ENCODE measurements at places on chromosomes 6 and 20.

- peak; percentile 58 for DNase-seq
These were observed 317.1 kb downstream of the ESR1 start for GRCh38 chr6:152124429-152125074.

DNA sequence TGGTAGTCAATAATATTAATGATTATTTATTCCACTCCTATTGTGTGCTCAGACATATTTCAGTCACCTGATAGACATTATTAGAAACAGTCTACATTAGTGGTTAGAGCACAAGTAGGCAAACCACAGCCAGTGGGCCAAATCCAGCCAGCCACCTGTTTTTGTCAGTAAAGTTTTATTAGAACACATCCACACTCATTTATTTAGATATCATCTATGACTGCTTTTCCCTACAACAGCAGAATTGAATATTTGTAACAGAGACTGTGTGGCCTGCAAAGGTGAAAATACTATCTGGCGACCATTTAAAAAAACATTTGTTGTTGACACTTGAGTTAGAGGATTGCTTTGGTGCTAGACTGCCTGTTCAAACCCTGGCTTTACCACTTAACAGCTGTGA lies 220.0 kb upstream of the ZFP64 start:
- DNase-seq: no peak

DNA sequence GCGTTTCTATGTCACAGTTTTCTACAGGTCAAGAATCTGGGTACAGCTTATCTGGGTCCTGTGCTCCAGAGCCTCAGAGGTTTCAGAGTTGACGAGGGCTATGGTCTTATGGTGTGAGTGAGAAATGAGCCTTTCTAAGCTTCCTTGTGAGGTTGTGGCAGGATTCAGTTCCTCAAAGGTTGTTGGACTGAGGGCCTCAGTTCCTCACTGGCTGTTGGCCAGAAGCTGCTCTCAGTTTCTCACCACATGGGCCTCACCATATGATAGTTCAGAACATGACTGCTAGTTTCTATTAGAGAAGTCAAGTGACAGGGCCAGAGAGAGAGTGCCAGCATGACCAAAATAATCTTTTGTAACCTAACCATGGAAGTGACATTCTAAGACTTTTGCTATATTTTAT lies 96.1 kb downstream of the NUS1 start:
- DNase-seq: no peak

DNA sequence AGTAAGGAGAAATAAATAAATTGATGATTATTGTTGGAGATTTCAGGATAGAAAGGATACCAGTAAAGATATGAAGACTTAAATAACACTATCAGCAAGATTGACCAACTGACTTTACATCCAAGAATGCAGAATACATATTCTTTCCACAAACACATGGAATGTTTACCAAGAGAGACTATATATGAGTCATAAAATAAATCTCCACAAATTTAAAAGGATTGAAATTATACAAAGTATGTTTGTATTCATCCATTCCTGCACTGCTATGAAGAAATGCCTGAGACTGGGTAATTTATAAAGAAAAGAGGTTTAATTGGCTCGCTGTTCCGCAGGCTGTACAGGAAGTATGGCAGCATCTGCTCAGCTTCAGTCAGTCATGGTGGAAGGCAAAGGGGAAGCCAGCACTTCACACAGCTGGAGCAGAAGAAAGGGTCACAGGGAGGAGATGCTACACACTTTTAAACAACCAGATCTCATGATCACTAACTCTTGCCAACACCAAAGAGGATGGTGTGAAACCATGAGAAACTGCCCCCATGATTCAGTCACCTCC lies 56.7 kb upstream of the TNFRSF21 start:
- no peak for DNase-seq

- no peak for DNase-seq
These were observed 31.4 kb upstream of the TMEM14A start for GRCh38 chr6:52639493-52639892.

- no peak for DNase-seq
These were observed 25.1 kb downstream of the SERPINB9 start for GRCh38 chr6:2877960-2878359.

DNA sequence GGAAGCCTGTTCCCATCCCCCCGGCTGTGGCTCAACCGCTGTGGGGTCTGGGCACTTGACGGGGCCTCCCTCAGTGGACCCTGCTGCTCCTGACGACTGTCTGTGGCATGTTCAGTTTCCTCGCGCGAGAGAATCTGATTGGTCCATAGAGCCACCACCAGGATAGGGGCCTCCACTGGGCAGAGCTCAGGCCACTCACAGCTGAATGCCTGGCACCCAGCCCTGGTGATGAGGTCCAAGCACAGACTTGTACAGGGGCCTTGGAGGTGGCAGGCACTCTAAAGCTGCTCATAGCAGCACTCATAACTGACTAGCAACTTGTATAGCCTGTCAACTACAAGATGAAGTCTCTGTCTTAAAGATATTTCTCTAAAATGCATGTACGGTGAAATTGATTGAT lies 368.1 kb downstream of the NRN1 start:
- no peak for DNase-seq

DNA sequence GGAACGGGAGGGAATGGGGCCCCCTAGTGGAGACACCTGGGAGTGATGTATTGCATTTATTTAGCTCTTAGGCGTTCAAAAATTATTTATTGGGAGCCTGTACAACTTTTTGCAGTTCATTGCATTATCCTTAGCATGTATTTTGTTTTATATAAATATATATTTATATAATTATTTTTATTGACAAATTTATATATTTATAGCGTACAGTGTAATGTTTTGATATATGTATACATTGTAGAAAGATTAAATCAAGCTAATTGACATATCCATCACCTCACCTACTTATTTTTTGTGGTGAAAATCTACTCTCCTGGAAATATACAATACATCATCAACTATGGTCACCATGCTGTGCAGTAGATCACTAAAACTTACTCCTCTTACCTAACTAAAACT lies 975 bp downstream of the SIRT5 start:
- DNase-seq: no peak

DNA sequence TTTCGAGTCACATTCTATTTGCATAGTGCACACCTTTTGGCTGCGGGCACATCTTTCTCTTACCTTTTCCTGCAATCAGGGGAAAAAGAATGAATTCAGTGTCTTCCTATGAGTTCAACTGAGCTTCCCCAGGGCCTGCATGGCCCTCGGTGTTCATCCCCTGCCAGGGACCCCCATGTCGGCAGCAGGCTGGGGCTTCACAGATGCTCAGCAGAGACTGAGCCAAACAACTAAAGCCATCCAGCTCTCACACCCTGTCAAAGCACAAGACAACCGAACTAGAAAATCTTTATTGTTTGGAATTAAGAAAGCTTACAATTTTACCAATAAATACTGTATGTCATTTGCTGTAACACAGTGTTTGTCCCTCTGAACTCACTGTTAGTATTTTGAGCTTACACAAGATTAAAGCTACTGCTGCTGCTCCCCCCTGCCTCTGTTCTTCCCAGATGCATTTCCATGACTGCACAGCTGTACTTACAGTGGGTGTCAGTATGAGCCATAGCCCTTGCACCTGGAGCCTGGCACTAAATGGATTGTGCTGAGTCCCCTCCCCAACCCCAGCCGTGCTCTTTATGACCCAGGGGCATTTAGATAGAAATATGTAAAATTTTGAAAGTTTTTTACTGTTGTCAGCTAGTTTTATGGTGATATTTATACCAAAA lies 205.8 kb downstream of the TMEM242 start:
- DNase-seq: no peak

DNA sequence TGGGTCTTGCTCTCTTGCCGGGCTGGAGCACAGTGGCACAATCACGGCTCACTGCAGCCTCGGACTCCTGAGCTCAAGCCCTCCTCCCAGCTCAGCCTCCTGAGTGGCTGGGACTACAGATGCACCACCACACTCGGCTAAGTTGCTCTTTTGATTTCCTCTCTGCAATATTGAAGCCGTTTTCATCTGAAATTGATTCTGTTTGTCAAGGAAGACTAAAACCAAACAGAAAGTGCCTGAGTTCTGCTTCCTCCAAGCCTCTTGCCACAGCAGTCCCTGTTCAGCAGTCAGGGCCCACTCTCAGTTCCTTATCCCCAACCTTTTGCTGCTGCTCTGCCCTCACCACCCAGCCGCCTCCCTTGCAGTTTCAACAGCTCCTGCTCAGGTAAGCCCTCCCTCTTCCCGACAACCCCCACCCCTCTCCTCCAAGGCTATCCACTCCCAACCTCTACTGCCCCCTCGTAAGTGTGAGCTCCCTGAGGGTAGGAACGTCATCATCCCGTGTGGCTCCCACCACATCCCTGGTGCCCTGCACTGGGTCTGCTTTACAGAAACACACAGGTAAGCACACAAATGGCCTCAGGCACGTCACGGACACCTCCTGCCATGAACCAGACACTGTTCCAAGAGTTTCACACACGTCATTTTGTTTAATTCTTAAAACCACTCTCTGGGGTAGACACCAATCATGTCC lies 70.7 kb upstream of the TAB2 start:
- no peak for DNase-seq

DNA sequence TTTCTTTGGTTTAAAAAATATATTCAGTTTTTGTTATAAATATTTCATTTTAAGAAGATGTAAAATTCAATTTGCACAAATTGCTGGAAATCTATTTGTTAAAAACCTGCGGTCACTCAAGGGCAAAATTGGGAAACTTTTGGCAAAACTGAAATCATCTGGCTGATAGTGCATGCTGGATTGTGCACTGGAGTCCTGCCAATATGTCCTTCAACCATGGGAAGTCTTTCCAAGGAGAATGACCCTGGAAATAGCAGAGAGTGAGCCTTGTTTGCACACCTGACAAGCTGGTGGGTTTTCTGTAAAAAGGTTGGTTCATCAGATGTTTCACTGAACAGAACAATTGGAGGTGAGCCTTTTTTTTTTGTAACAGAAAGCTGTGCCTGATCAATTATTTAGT lies 413.5 kb downstream of the BTBD3 start:
- no peak for DNase-seq

DNA sequence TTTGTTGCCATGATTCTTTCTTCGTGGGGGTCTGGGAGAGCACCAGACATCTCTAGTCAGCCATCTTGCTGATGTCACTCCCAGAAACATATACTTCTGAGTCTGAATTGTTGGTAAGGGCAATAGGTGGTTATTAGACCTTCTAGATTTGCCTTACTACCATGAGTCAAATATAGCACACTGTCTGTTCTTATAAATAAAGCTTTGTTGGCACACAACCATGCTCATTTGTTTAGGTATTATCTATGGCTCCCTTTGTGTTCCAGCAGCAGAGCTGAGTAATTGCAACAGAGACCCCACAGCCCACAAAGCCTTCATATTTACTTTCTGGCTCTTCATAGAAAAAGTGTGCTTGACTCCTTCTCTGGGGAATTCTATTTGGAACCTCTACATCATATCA lies 62.9 kb downstream of the CDH26 start:
- no peak for DNase-seq

- no peak for DNase-seq
These were observed 17.6 kb upstream of the SRSF3 start for GRCh38 chr6:36576578-36576977.

DNA sequence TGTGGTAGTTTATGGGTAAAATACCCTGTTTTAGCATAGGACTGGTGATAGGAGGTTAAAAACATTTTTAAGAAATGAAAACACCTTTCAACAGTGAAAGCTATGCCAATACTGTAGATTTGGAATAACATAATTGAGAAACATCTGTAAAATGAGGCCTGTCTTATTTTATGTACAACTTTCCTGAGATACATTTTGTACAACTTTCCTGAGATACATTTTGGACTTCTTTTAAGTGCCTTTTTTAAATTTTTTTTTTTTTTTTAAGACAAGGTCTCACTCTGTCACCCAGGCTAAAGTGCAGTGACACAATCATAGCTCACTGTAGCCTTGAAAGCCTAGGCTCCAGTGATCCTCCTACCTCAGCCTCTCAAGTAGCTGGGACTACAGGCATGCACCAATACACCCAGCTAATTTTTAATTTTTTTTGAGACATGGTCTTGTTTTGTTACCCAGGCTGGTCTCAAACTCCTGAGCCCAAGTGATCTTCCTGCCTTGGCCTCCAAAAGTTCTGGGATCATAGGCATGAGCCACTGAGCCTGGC lies 84.6 kb downstream of the MAN1A1 start:
- DNase-seq: no peak

All from frontal cortex (tissue), 4 donors.